Activated B cell treated with CpG ODN at 0.5 μM for 24 hours (primary cell): ENCODE measurements at places on chromosomes 1 and 21.

DNA sequence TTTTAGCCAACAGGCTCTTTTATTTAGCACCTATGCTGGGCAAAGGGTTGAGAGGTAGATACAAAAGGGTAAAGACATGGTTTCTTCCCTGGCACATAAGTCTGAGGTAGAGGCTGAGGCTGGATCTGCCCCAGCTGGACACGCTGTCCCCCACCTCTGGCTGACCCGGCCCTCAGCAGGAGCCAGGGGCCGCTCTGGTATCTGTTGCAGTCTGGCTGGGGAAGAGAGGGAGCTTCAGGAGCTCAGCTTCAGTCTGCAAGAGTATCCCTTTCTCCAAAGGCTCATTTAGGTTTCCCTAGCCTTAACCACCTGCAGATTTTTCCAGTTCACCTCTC, 14.2 kb downstream of the BLACAT1 start:
- peak overlapping the region; percentile 82 for H3K4me3 ChIP-seq
- DNase-seq = no peak
- H3K4me1 ChIP-seq = peaks cover 50% of the 10 kb centered on the region
- no peaks in the 10 kb centered on the region for H3K36me3 ChIP-seq
- no peaks in the 10 kb centered on the region for H3K27me3 ChIP-seq

GRCh38 chr1:25876693-25877077, 1.2 kb upstream of the PAQR7 start:
- no peaks in the 10 kb centered on the region for H3K36me3 ChIP-seq
- no peaks in the 10 kb centered on the region for H3K27me3 ChIP-seq
- H3K4me1 ChIP-seq = peaks cover 29% of the 10 kb centered on the region
- H3K4me3 ChIP-seq = peak overlapping the region; percentile 79
- no peak for DNase-seq

GRCh38 chr1:38488162-38488898, 371.2 kb downstream of the RRAGC start:
- H3K4me3 ChIP-seq = no peak overlapping the region
- H3K27ac ChIP-seq = no peak overlapping the region
- DNase-seq = no peak
- H3K36me3 ChIP-seq = no peaks in the 10 kb centered on the region
- H3K4me1 ChIP-seq = peaks cover 22% of the 10 kb centered on the region

DNA sequence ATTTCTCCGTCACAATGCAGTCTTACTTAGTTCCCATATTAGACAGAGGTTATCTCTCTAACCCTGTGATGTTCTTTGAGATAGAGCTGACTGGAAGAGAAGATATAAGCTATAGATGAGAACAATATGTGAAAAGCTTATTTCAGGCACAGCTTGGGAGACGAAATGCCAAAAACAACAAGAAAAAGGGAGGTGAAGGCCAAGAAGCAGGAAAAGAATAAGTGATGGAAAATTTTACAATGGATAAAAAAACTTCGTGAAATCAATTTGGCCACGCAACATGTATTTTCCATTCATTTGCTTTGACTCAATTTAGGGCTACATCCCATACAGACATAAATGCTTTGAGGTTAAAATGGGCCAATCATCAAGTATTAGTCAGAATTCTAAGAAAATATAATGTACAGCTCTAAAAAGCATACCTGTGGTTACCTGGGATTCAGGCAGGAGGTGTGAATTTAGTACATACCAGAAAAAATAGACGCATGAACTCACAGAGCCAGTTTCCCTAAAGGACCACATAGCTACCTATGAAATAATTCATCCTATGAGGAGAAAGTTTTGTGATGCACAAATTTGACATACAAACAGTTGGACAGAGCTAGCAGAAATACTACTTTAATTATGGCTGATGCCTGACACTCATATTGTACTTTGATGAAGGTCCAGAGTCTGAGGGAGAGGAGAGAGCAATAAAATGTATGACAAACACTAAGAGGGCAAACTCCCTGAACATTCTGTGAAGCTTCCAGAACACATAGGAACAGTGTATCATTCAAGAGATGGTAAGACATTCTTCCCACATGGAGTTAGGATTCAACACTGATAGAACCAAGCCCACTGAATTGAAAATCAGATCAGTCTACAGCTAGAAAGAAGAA, 12.1 kb downstream of the RGS1 start:
- H3K27ac ChIP-seq = no peak overlapping the region
- peaks cover 3% of the 10 kb centered on the region for H3K27me3 ChIP-seq
- no peaks in the 10 kb centered on the region for H3K36me3 ChIP-seq
- no peaks in the 10 kb centered on the region for H3K4me1 ChIP-seq

- H3K36me3 ChIP-seq = peaks cover 38% of the 10 kb centered on the region
- H3K4me3 ChIP-seq = no peak overlapping the region
- H3K27me3 ChIP-seq = no peaks in the 10 kb centered on the region
- no peak for DNase-seq
- H3K4me1 ChIP-seq = no peaks in the 10 kb centered on the region
These were observed 12.5 kb upstream of the GUCA2A start for GRCh38 chr1:42176902-42177519.

DNA sequence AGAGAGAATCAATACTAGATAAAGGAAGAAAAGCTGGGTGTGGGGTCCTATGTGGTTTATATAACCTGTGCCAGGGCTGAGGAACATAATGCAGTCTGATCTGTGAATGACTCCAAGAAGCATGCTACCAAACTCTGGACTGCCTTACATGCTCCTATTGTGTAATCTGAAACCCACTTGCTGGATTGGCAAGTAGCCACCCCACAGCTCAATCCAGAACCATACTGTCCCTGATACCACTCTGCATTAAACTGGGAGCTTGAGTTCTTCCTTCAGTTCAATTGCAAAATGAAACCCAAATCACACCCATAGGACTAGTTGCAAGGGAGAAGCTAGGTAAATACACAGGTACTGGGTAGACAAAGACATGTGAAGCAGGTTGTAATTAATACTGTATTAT, 115.4 kb upstream of the NEGR1 start:
- no peaks in the 10 kb centered on the region for H3K36me3 ChIP-seq
- H3K4me1 ChIP-seq = no peaks in the 10 kb centered on the region
- H3K27ac ChIP-seq = no peak overlapping the region
- no peak for DNase-seq
- H3K4me3 ChIP-seq = no peak overlapping the region

DNA sequence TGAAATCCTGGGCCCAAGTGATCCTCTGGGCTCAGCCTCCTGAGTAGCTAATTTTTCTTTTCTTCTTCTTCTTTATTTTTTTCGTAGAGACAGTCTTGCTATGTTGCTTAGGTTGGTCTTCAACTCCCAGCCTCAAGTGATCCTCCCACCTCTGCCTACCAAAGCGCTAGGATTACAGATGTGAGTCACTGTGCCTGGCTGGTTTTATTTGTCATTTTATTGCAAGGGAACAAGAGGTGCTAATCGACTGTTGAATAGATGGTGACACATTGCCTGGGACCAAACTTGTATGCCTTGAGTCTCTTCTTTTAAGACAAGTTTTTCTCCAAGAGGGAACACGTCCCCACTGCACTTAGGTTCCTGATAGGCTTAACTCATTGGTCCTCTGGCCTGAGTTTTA, 20.0 kb upstream of the KLHDC8A start:
- no peak for DNase-seq
- H3K4me3 ChIP-seq = no peak overlapping the region
- H3K27ac ChIP-seq = no peak overlapping the region
- peaks cover 45% of the 10 kb centered on the region for H3K27me3 ChIP-seq
- H3K36me3 ChIP-seq = no peaks in the 10 kb centered on the region

DNA sequence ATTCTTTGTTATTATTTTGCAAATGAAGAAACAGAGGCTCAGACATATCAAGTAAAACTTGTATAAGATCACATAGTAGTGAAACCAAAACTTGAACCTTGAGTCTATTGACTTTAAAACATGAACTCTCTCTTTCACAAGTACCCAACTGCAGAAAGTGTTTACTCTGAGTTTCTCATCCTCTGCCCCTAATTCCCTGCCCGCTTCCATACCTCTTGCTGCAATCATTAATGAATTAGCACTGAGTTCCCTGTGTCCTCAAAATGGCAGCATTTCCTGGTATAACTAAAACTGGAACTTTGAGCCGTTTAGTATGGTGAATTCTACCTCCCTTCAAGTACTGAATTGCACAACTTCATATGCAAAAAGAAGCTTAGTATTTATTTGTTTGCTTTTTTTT, 147.7 kb upstream of the DNAH14 start:
- no peak for DNase-seq
- H3K4me3 ChIP-seq = no peak overlapping the region
- no peaks in the 10 kb centered on the region for H3K27me3 ChIP-seq
- no peaks in the 10 kb centered on the region for H3K36me3 ChIP-seq

- no peak overlapping the region for H3K4me3 ChIP-seq
- no peak overlapping the region for H3K27ac ChIP-seq
- H3K27me3 ChIP-seq = no peaks in the 10 kb centered on the region
These were observed 27.3 kb downstream of the SIPA1L2 start for GRCh38 chr1:232602622-232603021.

DNA sequence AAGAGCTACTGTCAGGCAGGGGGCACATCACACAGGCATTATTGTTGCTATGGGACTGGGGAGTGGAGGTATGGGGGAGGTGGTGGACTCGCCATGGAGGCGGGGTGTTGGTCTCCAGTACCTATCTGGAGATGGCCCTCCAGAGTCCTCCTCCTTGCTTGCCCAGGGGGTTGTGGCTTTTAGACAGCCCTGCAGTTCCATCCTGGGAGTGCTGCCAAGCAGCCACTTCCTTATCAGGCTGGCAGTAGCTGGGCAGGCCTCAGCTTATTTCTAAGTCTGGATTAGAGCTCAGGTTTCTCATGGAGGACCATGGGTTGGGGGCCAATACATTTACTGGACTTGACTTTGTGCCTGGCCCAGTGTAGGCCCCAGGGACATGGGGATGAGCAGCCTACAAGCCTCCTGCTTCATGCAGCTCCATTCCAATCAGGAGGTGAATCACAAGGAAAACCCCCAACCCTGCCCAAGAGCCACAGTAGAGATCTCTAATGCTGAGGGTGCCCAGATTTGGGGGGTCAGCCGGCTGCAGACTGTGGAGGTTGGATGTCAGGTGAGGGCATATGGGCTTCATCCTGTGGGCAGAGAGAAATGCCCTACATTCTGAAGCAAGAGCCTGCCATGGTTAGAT, 210.7 kb upstream of the EDN2 start:
- H3K4me1 ChIP-seq = peaks cover 14% of the 10 kb centered on the region
- H3K36me3 ChIP-seq = no peaks in the 10 kb centered on the region
- DNase-seq = no peak
- no peak overlapping the region for H3K27ac ChIP-seq
- H3K27me3 ChIP-seq = no peaks in the 10 kb centered on the region
- no peak overlapping the region for H3K4me3 ChIP-seq

- H3K27ac ChIP-seq = no peak overlapping the region
- H3K4me3 ChIP-seq = no peak overlapping the region
- H3K36me3 ChIP-seq = no peaks in the 10 kb centered on the region
- DNase-seq = no peak
- peaks cover 46% of the 10 kb centered on the region for H3K27me3 ChIP-seq
These were observed 16.3 kb upstream of the OLFML2B start for GRCh38 chr1:162040001-162040400.

DNA sequence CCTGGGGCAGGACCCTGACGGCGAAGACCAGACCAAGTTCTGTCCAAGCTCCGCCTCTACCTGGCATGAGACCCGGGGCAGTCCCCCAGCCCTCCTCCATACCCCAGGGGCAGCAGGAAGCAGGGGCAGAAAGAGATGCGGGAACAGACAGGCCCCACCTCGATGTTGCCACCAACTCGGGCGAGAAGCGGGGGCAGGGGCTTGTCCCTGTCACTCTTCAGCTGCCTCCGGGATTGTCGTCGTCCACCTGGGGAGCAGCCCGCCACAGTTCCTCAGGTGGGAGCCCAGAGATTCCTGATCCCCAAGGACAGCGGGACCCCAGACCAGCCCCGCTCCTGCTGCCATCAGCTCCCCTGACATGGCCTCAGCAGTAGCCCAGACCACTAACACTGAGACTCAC, 54.8 kb downstream of the CHD5 start:
- H3K36me3 ChIP-seq = no peaks in the 10 kb centered on the region
- H3K4me3 ChIP-seq = no peak overlapping the region
- DNase-seq = no peak
- H3K4me1 ChIP-seq = peaks cover 4% of the 10 kb centered on the region

- H3K27ac ChIP-seq = no peak overlapping the region
- H3K4me3 ChIP-seq = no peak overlapping the region
- H3K36me3 ChIP-seq = no peaks in the 10 kb centered on the region
- no peaks in the 10 kb centered on the region for H3K4me1 ChIP-seq
- H3K27me3 ChIP-seq = no peaks in the 10 kb centered on the region
These were observed 69.9 kb downstream of the ZC3H11B start for GRCh38 chr1:219542828-219543518.

GRCh38 chr1:17119773-17120480, 676 bp upstream of the PADI2 start:
- H3K4me1 ChIP-seq = peaks cover 34% of the 10 kb centered on the region
- H3K27me3 ChIP-seq = peaks cover 13% of the 10 kb centered on the region
- peak overlapping the region; percentile 35 for H3K27ac ChIP-seq

GRCh38 chr1:25863486-25864262, 4.4 kb upstream of the AUNIP start:
- no peaks in the 10 kb centered on the region for H3K27me3 ChIP-seq
- H3K36me3 ChIP-seq = peaks cover 3% of the 10 kb centered on the region
- peaks cover 23% of the 10 kb centered on the region for H3K4me1 ChIP-seq
- H3K4me3 ChIP-seq = no peak overlapping the region
- no peak overlapping the region for H3K27ac ChIP-seq

DNA sequence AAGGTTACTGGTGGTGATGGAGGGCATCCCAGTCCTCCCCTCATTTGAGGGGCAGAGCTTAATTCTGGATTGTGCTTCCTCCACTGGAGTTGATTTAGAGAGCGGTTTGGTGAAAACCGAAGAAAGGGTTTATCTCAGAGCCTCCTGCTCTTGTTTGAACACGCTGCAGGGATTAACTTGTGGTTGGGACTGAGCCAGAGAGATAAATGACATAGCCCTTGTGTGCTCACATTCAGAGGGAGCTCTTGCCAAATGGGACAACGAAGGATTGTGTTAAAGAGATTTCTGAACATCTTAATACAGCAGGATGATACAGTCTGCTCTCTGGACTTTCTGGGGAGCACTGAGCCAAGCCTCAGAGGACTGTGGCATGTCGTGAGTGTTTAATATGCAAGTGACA, 308.2 kb downstream of the DISC1 start:
- no peaks in the 10 kb centered on the region for H3K36me3 ChIP-seq
- DNase-seq = no peak
- H3K27ac ChIP-seq = no peak overlapping the region
- no peaks in the 10 kb centered on the region for H3K27me3 ChIP-seq

- H3K4me1 ChIP-seq = no peaks in the 10 kb centered on the region
- H3K27ac ChIP-seq = no peak overlapping the region
- no peaks in the 10 kb centered on the region for H3K36me3 ChIP-seq
- peaks cover 11% of the 10 kb centered on the region for H3K27me3 ChIP-seq
These were observed 193.5 kb downstream of the PAPPA2 start for GRCh38 chr1:176656257-176656995.

- no peaks in the 10 kb centered on the region for H3K36me3 ChIP-seq
- H3K27me3 ChIP-seq = peaks cover 57% of the 10 kb centered on the region
- DNase-seq = peak; percentile 16
- H3K4me3 ChIP-seq = peak within 1 kb of the TSS; percentile 75
These were observed at the start of gene TACSTD2 for GRCh38 chr1:58576727-58577653. TACSTD2 (minus strand) TSS chr1:58577252; CDS start chr1:58577156, 96 bp downstream.
